ENCODE measurements at places on chromosomes 2 and 18. TPM values are rescaled to one million over a fixed set of nuclear protein-coding genes. Genes with fewer than 3 reads are reported as not detected.

Gene CBLN2
- total RNA-seq: 15.2 TPM

Gene PID1
- 2.5 TPM for total RNA-seq

Gene SLC4A5
- total RNA-seq: 0.23 TPM

- DNase-seq: no peak
These were observed 93.9 kb downstream of the RHOB start for GRCh38 chr2:20540587-20541293.

GRCh38 chr18:58532298-58532697, 96.6 kb downstream of the ALPK2 start:
- no peak for DNase-seq

GRCh38 chr2:105738658-105739241, 6.0 kb upstream of the NCK2 start:
- no peak for DNase-seq

DNA sequence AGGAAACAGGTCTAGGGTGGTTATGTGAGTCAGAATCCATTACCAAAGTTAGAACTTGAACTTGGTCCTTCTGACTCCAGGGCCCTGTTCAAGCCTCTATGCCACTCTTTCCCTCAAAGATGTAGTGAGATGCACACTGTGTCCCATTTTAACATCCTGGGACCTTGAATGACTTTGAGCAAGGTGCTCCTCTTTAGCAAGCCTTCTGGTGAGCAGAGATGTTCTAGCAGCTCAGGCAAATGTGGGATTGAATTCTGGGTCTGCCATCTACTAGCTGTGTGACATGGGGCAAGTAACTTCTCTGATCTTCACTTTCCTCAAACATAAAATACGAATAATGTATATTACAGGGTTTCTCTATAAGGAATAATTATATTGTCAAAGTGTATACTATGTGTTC, 294.0 kb upstream of the CXCR4 start:
- no peak for DNase-seq

DNA sequence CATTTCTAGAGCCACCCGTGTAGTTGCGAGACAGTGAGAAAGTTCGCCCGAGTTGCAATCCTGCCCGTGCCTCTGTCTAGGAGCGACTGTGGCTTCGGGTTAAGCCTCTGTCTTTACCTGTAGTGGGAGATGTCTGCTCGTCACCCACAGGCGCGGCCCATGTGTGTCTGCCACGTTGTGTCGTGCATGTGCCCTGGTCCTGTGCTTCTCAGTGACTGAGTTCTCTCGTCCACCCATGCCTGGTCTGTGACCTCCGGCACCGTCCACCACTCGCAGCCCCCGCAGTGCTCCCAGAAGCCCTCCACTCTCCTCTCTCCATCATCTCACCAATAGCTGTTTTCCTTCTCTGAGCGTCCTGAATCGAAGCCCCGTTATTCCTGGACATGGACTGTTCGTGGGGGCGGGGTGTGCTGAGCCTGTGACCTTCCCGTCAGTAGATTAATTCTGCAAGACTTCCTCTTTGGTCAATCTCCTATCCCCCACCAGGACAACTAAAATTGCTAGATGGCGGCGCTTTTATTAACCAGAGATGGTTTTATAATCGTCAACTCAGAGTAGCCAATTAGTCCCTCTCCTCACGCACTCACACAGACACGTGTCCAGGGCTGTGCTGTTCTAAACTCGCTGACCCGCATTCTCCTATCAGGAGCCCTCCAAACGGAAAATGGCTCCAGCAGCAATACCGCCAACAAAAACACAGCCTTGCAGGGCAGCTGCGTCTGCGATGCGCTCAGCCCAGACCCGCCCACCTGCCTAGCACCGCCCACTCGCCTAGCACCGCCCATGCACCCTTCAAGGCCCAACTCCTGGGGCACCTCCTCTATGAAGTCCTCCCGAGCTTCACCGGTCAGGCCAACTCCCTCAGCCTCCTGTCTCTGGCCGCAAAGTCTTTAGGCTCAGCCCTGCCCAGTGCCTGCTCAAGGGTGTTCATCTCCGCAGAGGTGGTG, 119.4 kb downstream of the TWIST2 start:
- peak; percentile 1 for DNase-seq

DNA sequence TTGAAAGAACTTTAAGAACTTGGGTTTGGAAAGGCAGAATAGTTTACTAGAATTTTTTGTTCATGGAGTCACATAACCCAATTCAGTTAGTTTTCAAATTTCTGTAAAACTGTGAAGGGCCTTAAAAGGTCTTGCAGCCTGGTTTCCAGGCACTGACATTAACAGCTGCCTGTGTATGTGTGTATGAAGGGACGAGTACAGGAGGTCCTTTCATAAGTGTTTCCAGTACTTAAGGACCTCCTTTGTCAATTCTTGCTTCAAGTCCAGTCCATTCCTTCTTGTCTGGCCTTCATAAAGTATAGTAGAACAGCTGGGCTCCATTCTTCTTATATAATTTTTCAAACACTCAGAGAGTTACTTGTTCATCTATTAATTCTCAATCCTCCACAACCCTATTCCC, 136.5 kb downstream of the NR4A2 start:
- no peak for DNase-seq

DNA sequence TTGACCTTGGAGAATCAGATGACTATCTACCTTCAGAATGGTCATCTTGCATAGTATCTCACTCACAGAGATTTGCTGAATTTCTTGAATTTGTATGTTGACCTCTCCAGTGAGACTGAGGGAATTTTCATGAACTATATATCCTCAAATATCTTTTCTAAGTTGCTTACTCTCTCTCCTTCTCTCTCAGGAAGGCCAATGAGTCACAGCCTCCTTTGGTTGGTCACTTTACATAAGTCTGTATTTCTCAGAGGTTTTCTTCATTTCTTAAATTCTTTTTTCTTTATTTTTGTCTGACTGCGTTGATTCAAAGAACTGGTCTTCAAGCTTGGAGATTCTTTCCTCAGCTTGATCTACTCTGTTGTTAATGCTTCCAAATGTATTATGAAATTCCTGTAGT, 51.7 kb downstream of the VIT start:
- no peak for DNase-seq

GRCh38 chr18:39945076-39945475, 2010.0 kb upstream of the PIK3C3 start:
- DNase-seq: no peak

GRCh38 chr2:134926231-134926931, 7.8 kb downstream of the CCNT2 start:
- DNase-seq: peak; percentile 3

DNA sequence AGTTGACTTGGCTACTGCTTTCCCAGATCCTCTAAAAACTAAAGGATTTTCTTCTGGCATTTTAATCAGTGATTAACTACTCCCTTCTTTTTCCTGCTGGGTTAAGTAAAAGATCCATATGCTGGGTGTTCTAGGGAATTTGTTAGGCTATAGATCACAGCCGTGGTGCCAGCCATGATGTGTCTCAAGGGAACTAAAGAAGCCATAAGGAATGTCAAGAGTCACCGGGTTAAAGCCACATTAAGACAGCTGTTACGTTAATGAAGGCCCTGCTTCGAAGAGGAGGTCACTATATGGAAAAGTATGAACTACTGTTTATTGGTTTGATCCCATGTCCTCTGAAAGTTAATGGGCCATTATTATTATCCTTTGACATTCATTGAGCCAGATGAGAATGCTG, 70.7 kb downstream of the PAX3 start:
- DNase-seq: no peak

DNA sequence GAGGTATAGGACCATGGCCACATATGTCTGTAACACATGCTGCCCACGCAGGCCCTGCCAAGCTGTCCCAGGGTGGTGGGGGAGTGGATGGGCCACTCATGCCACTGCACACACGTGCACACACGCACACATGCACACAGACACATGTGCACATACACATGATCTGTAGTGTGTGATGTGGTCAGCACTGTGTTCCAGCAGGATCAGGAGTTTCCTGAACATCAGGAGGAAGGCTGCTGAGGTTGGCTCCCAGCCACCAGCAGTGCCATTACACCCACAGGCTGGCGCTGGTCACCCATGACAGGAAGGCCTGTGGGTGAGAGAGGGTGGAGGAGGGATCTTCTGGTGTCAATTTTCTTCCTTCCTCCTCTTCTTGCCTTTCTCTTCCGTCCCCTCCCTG, 44.7 kb downstream of the POMC start:
- no peak for DNase-seq

Data from H4 (cell line).